ENCODE measurements at places on chromosomes 16 and 17.

DNA sequence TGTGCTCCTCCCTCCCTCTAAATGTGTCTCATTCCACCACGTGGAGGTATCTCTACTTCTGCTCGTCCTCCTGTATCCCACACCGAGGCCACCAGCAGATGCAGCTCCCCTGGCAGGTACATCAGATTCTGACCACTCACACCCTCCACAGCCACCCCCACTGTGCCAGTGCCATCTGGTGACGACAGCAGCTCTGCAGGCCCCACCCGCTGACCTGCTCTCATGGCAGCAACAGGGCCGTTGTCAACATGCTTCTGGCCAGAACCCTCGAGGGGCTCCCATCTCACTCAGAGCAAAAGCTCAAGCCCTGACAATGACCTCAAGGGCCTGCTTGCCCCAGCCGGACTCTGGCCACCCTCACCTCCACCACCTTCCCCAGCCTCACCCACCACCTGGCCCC is 93.4 kb downstream of the AMFR start:
- no peak for DNase-seq

- DNase-seq: peak; percentile 79
Observed at GRCh38 chr16:75251280-75252048, at the start of gene BCAR1. Gene BCAR1, minus strand, starts transcription at chr16:75251624. Its CDS starts 142 bp downstream, at chr16:75251482.

DNA sequence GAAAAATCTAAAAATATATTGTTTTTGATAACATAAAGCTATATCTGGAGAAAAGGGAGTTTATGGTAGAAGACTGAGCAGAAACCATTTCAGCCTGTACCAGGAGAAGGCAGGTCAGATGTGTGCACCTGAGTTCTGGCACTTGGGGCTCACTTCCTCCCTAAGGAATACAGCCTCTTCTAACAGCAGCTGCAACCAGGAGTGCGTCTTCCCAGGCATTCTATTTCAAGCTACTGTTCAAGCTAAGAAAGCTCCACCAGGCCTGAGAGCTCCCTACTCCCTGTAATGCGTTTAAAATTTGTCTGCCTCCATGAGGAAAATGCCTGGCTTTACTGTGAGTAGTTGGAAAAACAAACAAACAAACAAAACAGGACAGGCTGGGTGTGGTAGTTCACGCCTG is 96.1 kb downstream of the ZNF778 start:
- DNase-seq: no peak

DNA sequence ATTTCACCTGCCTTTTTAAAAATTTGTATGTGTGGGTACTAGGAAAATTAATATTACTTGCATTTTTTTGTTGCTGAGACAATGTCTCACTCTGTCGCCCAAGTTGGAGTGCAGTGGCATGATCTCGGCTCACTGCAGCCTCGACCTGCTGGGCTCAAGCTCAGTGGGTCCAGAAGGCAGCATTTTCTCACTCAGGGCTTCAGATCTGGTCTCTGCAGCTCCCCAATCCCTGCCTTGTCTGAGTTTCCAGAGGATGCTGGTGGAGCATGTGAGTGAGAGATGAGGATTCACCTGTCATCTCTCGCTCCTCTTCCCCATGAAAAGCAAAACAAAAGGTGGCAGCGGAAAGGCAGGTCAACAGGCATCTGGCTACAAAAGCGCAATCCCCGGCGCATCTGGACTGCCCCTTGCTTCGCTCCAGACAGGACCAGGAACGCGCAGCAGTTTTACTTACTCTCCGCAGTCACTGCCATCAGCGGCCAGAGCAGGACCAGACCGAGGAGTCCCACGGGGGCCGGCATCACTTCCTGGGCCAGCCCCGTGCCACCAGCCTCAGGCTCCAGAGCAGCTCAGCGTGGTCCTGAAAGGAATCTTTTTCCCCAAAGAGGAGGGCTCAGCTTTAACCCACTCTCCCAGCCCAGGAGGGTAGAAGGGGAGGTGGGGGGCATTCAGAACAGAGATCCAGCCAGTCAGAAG is 59.9 kb downstream of the LITAF start:
- DNase-seq: no peak

DNA sequence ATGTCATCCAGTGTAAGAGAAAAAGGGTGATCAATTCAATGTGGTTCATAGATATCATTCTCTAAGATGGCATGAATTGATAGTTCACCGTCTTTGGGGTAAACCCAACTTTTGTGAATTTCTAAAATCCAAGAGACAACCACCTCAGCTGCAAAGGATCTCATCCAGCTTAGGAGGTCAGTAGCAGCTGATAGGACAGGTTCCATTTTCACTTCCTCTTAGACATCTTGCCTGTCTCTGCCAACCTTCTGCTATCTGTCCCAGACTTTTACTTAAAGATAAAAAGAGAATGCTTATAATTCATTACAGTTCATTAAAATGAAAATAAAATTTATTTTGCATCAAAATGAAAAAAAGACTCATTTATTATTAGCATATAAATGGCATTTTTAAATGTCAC is 468.2 kb downstream of the XYLT1 start:
- no peak for DNase-seq

DNA sequence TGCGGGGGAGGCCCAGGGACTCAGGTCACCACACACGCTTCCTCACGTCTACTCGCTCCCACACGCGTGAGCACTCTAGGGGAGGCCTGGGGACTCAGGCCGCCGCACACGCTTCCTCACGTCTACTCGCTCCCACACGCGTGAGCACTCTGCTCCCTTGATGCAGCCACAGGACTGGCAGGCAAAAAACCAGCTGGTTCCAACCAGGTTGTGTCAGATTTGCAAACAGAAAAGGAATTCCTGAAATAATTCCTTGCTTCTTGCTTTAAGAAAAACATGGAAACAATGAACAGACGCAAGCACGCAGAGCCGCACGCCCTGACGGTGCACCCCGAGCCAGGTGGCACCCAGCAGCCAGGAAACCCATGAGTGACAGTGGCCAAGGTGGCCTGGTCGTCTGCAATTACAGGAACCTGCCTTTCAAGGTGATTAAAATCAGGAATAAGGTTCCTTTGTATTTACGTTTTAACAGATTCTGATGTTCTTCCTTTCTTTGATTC is 37.9 kb downstream of the LMF1 start:
- no peak for DNase-seq

- DNase-seq: no peak
Observed at GRCh38 chr16:56389554-56389953, 35.8 kb downstream of the AMFR start.

DNA sequence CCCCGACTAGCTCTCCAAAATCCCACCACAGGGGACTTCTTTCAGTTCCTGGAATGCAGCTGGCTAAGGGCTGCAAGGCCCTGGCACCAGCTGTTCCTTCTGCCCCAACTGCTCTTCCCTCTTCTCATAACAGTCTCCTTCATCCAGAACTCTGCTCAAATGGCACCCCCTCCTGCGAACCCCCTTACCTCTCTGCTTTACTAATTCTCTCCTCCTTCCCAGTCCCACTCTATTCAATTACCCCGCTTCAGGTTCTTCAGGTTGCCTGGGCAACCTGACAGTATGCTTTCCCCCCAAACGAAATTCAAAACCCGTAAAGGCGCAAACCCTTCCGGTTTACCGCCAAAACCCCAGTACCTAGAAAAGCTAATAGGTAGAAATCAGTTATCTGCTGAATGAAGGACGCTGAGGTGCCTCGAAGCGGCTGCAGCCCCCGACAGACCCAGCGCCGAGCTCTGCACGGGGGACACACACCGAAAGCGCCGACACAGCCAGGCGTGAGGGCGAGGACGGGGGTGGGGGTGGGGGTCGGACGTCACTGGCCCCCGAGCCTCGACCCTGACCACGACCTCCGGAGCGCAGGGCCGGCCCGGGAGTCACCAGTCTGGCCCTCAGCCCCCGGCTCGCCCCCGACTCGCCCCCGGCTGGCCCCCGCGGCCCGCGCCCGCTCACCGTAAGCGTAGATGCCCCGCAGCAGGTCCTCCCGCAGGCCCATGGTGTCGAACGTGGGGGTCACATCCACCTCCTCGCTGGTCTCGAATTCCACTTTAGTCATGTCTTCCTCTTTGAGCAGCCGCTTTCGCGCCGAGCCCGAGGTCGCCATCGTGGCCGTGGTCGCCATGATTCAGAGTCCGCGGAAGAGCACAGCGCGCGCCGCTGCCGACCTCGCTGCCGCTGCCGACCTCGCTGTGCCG is 550 bp downstream of the EIF4A3 start:
- no peak for DNase-seq

DNA sequence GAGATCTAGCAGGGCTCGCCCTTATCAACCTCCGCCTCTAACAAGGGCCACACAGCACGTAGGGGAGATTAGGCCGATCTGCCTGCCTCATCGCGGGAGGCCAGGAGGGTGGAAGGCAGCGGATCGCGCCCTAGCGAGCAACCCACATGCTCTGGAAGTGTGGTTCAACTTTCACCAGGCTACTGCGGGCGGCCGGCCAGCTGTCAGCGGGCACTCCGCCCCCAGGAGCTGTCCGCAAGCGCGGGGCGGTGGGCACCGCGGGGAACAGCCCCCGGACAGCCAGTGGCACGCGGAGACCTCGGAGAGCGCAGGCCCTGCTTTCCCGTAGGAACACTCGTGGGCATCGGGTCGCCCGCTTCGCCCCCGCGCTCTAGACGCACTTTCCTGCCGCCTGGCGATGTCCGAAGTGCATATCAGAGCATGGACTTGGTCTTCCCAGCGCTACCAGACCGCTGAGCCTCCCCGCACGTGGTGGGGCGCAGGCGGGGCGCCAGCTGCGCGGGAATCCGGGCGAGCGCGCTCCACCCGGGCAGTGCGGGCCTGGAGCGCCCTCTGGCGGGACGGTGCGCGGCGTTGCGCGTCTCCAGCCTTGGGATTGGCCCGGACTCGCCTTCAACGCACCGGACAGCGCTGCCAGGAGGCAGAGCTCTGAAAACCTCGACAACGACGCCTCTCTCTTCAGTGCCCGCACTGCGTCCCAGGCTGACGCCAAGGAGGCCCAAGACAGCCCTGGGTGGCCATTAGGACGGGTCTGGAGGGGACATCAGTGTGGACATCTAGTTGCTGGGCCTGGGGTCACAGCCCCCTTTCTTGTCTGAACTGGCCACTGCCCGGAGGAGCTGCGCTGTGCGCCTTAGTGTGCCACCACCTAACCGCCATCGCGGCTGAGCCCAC is 3.6 kb upstream of the ZNHIT3 start:
- peak; percentile 48 for DNase-seq

DNA sequence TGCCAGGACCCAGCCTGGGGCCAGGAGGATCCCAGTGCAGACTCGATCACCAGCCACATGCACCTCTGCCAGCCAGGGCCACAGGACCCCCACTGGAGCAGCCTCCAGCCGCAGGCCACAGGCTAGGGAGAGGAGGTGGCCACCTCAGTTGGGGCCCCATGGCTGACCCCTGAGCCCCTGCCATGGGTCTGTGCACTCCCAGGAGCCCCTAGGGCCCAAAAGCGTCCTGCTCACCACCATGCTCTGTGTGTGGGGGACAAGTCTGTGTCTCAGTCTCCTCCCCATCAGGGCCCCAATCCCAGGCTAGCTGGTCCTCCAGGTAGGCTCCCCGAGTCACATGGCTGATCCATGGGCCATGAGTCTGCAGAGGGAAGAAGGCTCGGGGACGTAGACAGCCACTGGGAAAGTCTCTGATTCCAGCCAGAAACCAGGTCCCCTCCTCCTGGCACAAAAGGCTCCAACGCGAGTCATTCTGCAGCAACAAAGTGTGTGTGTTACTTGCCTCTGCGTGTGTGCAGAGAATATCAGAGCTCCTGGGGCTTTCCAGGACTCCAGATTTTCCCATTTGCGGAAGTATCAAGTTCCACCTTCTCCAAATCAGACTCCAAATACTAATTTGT is 6.1 kb upstream of the PRSS8 start:
- DNase-seq: no peak

- DNase-seq: no peak
Observed at GRCh38 chr16:88319116-88319965, 63.4 kb upstream of the ZNF469 start.

DNA sequence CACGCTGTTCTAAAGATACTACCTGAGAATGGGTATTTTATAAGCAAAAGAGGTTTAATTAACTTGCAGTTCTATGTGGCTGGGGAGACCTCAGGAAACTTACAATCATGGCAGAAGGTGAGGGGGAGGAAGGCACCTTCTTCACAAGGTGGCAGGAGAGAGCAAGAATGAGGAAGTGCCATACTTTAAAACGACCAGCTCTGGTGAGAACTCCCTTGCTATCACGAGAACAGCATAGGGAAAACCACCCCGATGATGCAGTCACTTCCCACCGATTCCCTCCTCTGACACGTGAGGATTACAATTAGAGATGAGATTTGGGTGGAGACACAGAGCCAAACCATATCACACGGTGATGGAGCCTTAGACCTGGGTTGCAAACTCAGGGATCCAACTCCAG is 317.5 kb upstream of the EEF2KMT start:
- no peak for DNase-seq

GRCh38 chr17:21223086-21223485 is 9.1 kb upstream of the TMEM11 start:
- no peak for DNase-seq

DNA sequence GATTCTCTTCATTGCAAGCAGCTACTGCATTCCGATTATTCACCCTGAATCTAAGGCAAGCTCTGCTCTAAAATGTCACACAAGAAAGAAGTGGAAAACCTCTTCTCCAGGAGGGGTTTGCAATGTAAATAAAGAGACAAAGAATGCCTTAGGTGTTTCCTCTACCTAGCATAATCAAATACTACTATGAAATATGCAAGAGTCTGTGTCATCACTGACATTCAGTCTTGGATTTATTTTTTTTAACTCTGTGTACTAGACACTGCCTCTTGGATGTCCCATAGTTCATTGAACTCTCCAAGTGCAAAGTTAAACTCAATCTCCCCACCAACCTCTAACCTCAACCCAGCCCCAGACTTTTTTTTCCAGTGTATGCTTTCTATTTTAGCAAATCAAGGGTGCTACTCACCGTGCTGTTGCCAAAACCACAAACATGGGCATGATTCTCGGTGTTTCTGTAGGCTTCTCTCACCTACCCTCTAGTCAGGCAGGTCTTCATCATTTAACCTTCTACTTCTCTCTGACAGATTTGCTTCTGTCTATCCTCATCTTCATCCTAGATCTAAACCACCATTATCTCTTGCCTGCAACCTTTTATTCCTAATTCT is 329.1 kb downstream of the CDH13 start:
- DNase-seq: no peak

DNA sequence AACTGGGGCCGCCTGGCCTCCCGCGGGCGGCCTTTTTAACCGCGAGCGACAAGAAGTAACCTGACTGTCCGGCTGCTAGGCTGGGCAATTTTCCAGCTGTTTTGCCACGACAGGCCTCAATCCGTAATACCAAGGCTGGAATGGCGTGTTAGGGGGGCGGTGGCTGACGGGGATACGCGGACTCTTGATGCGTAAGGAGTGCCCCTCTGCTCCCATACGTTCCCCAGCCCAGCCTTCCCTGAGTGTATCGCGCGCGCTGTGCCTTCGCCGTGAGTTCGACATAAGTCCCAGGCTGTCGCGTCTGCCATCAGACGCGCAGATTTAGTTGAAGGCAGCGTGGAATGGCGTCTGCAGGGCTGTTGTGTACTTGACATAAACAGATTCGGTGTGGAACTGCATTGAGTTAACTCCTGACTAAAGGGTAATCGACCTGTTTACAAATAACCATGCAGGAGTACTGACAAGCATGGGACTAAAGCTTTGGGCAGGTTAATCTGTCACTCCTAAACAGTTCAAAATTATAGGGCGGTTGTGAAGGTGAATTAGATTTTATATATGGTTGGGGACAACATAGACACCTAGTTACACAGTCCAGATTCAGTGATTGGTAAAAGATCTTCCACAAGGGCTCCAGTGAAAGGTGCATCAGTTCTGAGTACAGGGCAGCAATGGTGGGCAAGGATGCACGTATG is 16.6 kb upstream of the ERN1 start:
- DNase-seq: no peak
